ENCODE measurements at places on chromosomes 3 and 15.

- DNase-seq, result no peak
Measured at GRCh38 chr15:79075256-79075655, 15.3 kb downstream of the RASGRF1 start.

GRCh38 chr3:125480656-125481374 lies 39.2 kb downstream of the SNX4 start:
- DNase-seq, result no peak

DNA sequence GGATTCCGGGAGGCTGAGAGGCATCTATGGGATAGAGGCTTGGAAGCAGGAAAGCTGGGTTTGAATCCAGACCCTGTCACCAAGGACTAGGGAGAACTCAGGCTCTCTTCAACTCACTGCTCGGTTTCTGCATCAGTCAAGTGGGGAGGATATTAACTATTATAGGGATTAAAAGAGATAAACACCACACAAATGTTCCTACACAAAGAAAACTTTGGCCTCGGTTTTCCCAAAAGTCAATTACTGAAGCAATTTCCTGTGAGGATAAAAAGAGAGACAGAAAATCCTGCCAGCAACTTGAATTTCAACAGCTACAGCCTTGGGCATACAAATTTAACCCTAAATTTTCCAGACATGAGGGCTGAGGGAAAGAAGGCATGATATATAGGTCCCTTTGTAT lies 36.0 kb downstream of the ITGB5 start:
- no peak for DNase-seq

DNA sequence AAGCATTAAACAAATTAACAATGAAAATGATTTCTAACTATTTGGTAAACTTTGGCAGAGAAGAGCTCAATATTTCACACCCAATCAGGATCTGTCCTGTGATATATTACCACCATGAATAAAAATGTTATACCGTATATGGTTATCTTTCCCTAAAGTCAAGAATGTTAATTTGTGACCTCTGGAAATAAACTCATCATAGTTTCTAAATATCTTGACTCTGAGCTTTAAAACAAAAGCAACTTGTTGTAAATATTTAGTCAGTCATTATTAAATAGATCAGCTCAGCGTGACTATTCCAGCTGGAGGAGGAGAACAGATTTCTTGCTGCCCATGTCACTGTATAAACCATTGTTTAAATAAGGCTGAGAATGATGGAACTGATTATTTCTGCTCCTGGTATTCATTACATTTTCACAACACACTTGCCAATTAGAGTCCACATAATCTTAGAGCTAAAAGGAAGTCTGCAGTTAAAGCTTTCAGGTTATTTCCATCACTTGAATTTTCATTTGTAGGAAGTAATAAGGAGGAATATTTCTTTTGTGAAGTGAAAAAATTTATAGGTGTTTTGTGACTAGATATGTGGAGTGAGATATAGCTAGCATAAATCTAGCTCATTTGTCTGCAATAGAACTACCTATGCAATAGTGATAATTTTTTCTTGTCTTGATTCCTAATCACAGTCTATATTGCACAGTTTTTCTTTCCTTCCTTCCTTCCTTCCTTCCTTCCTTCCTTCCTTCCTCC lies 106.5 kb upstream of the P2RY1 start:
- DNase-seq, result no peak

DNA sequence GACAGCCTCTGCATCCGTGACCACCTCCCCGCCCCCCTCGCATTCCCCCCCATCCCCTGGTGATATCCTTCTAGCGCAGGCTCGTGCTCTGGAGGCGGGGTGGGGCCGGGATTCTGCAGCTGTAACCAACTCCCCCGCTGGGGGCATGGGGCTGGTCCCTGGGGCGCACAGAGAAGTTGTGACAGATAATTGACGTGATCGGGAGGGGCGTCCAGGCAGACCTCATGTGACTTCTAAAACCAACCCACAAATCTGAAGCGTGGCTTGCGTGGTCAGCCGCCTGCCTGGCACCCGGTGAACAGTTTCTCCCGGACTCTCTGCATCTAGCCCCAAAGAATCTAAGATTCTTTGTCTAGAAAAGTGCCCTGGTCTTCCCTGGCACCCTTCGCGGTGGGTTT lies 100.6 kb upstream of the IGF1R start:
- DNase-seq, result no peak

GRCh38 chr3:133127381-133127780 lies 89.2 kb downstream of the TMEM108 start:
- no peak for DNase-seq

DNA sequence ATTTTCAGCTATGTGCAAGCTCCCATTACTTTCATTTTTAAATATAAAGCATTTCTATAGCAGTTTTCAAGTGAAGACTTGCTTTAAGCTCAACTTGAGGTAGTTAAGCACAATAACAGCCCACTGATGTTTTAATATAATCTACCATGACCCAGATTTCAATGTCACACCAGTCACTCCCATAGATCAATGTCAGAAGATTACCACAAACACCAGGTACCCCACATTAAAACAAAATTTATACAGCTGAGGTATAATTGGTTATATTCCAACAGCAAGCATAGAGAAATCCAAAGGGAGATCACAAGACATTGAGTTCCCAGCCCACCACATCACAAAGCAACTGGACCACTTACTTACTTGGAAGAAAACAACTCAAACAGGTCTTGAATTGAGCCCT lies 22.8 kb downstream of the GTPBP8 start:
- DNase-seq, result no peak

DNA sequence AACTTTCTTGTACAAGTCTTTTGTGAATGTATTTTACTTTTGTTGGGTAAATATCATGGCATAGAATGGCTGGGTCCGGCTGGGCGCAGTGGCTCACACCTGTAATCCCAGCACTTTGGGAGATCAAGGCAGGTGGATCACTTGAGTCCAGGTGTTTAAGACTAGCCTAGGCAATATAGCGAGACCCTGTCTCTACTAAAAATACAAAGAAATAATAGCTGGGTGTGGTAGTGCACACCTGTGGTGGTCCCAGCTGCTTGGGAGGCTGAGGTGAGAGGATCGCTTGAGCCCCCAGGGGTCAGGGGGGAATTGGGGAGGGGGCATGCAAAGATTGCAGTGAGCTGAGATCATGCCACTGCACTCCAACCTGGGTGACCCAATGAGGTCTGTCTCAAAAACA lies 52.9 kb downstream of the ANP32A start:
- no peak for DNase-seq

DNA sequence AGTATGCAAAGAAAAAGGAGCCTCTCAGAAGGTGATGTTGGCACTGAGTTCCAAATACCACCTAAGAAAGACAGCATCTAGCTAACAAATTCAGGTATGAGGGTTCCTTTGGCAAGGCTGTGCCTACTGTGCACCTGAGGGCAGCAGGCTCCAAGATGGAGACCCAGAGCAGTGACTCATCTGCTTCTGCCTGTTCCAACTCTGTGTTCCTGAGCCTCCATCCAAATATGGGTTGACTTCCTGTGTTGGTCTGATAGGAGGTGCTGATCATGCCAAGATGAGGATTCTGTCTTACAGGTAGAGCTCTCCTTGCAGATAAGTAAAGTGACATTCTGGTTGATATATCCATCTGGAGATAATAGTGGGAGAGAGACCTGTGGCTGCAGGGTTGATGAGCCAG lies 26.0 kb downstream of the SV2B start:
- DNase-seq, result no peak

DNA sequence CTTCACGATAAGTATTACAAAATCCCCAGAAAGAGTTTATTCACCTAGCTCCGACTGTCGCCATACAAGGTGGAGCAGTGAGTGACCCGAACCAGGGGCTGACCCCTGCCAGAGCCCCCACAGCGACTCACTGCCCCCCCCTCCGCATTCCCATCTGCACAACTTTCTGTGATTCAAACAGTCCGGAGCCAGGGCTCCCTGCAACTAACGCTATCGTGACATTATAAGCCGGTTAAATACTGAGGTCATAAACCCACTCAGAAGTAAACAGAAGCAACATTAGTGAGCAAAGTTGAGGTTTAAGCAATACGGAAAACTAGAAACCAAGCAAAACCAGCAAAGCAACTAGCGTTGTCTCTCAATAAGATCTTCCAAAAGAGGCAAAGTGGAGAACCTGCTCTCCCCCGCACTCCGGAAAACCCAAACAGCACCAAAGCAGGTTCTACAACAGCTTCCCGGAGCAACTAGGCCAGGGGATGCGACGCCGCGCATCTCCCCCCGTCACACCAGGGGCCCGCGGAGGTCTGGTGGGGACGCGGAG lies 642 bp downstream of the SCAP start:
- DNase-seq, result peak; percentile 28

DNA sequence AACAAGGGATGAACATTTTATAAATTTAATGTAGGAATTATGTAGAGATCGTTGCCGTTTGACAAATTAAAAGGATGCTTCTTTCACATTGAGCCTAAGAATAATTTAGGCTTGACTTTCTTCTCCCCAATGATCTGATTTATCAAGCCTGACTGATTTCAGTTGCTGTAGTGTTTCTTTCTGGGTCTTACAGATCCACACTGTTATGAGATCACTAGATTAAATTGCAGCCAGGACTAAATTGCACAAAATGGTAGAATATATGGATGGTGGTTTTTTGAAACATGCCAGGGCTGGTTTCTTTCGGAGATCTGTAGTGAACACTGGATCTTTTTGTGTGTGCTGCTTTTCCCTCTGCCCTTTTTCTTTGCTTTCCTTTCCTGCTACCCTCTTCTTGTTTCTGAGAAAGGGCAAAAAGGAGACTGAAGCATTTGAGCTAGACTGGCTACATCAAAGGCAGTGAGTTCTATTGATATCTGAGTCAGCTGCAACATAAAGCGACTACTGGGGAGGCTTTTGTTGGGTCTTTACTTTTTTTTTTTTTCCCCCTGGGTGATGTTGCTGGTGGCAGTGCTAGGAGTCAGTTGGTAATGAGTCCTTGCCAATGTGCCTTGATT lies 83.0 kb downstream of the AKAP13 start:
- no peak for DNase-seq

GRCh38 chr3:27675287-27675686 lies 46.8 kb downstream of the EOMES start:
- DNase-seq, result peak; percentile 69

- DNase-seq, result peak; percentile 80
Measured at GRCh38 chr3:50167069-50167840, 12.1 kb downstream of the SEMA3F start.

GRCh38 chr3:66483006-66483405 lies 17.8 kb downstream of the LRIG1 start:
- DNase-seq, result no peak
